ENCODE measurements at places on chromosomes 5 and 9.

GRCh38 chr9:135641745-135642144 lies 2.4 kb upstream of the GLT6D1 start:
- no peak for DNase-seq

DNA sequence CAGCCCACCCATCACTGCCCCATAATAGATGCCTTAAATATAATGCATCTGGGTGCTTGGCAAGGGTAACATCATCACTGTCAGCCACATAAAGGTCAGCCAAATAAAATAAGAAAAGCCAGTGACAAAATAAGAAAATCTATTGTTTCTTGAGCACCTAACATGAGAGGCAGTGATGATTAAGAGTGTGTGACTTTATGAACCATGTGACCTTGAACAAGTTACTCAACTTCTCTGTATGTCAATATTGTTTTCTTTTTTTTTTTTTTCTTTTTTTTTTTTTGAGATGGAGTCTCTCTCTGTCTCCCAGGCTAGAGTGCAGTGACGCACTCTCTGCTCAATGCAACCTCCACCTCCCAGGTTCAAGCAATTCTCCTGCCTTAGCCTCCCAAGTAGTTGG lies 98.7 kb downstream of the CDK5RAP2 start:
- DNase-seq, result peak; percentile 31

DNA sequence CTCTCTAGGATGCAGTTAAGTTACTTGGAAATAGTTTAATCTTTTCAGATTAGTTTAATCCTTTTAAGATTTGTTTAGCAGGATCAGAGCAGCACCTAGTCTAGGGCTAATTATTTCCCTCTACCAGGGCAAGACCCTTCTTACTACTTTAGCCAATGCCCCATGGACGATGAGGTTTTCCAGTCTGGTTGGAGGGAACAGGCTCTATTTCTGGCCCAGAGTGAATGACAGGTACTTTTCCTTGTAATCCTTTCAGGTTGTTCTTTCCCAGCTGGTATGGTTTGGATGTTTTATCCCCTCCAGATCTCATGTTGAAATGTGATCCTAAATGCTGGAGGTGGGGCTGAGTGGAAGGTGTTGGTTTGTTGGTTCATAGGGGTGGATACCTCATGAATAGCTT lies 27.2 kb downstream of the PTTG1 start:
- DNase-seq, result no peak

GRCh38 chr9:76667521-76667957 lies 96.7 kb upstream of the PCA3 start:
- DNase-seq, result no peak

DNA sequence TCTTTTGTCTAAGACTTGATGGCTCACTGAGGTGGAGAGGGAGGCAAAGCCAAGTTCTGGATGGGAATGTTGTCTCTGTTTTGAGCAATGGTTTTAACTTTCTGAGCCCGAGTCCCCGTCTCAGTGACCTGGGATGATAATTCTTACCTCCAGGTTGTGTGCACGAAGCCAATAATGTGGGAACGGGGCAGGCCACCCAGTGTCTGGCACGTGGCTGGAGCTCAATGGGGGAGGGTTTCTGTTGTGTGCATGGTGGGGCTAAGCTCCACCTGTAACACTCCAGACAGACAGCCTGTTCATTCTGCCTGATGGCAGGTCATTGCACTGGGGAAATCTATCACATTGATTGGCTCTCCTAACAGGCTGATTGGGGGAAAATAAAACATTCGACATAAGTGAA lies 37.1 kb upstream of the NTNG2 start:
- DNase-seq, result no peak

DNA sequence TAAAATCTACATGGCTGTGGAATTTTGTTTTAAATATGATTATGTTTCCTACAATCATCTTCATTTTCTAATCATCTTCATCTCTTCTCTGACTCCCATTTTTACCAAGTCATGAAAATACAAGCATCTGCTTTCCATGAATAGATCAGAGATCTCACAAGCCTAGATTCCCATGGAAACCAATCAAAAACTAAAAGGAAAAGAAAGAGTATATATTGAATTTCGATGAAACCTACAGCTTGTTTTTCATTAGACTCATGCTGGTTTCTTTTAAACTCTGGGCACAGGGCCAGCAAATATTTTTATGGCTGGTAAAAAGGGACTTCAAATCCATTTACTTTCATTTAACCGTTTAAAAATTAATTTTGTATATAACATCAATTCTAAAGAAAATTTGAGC lies 51.2 kb downstream of the INVS start:
- DNase-seq, result no peak

GRCh38 chr5:153559926-153560325 lies 69.5 kb downstream of the GRIA1 start:
- no peak for DNase-seq

- DNase-seq, result no peak
These were observed 294.3 kb upstream of the HAPLN1 start for GRCh38 chr5:84014966-84015365.

DNA sequence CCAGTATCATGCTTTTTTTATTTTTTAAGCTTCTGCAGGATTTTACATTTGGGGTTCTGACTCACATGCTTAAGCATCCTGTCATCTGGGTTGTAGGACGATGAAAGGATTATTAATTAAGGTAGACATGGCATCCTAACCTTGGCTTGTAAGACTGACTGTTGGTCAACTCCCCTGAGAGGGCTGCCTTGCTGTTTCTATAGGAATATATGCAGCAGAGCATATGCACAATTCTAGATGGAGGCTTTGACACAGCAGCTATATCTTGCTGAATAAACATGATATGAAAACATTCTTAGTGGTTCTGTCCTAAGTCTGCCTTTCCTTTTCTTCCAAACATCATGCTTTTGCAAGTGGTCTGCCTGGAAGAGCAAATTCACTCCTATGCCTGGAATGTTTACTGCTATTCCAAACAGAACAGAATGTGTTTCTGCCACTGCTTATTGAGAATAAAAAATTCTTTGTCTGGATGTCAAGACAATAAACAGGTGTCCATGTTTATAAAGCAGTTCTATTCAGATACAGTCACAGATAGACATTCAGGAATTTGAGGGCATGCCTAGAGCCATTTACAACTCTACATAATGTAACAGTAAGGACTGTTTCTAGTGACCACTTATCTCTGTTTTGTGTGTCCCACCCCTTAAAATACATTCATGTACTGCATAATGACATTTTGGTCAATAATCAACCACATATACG lies 166.2 kb upstream of the PPP2R2B start:
- DNase-seq, result no peak

GRCh38 chr5:133198511-133198910 lies 146.7 kb downstream of the HSPA4 start:
- no peak for DNase-seq

- DNase-seq, result no peak
These were observed 25.4 kb upstream of the TCF7 start for GRCh38 chr5:134088994-134089560.

- no peak for DNase-seq
These were observed 6.7 kb downstream of the ECM2 start for GRCh38 chr9:92529124-92529523.

GRCh38 chr5:98248949-98249348 lies 524.5 kb upstream of the RGMB start:
- no peak for DNase-seq

DNA sequence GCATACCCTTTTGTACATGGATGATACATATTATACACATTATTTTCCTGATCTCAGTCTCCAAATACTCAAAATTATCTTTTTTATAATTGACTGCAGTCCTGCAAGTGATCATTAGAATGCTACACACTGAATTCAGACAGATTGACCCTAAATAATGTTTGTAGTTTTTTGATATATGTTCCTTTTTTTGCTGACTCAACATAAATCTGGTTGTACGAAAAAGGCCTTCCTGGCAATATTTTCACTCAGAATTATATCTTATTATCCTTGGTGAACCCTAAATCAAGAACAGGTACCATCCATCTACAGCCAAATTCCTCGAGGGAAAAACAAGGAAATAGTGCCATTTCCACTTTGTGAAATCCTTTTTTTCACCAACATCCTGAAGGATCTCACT lies 105.6 kb upstream of the RASGRF2 start:
- DNase-seq, result no peak

DNA sequence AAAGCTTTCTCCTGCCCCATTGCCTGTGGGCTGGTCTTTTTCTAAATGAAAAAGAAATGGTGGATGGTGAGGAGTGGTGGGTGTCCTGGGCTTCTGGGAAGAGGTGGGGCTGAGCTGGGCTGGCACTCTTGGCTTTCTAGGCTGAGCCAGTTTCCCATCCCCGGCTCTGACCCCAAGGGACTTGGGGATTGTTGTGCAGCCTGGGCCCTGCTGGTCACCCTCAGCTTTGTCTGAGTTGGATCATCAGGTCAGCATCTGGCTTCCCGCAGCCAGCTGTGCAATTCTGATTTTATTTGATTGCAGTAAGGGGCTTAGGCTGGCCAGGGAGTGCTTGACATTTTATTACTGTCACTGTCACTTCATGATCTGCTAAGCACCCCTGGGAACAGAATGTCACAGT lies 25.3 kb downstream of the GLRA1 start:
- DNase-seq, result no peak

DNA sequence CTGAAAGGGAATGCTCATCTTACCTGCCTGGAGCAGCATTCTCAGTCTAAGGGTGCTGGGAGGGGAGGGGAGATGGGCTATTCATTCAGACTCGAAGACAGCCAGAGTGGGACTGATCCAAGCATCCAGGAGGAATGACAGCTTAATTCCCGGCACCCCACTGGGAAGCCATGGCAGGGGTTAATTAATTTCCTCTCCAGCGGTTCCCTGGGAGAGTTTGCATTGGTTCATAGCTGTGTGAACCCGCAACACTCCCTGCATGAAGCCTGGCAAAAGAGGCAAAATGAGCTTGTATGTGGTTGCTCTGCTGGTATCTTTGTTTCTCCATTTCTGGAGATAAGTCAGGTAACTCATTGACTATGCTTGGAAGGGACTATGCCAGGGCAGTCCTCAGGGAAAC lies 401.0 kb upstream of the SLC24A2 start:
- no peak for DNase-seq

DNA sequence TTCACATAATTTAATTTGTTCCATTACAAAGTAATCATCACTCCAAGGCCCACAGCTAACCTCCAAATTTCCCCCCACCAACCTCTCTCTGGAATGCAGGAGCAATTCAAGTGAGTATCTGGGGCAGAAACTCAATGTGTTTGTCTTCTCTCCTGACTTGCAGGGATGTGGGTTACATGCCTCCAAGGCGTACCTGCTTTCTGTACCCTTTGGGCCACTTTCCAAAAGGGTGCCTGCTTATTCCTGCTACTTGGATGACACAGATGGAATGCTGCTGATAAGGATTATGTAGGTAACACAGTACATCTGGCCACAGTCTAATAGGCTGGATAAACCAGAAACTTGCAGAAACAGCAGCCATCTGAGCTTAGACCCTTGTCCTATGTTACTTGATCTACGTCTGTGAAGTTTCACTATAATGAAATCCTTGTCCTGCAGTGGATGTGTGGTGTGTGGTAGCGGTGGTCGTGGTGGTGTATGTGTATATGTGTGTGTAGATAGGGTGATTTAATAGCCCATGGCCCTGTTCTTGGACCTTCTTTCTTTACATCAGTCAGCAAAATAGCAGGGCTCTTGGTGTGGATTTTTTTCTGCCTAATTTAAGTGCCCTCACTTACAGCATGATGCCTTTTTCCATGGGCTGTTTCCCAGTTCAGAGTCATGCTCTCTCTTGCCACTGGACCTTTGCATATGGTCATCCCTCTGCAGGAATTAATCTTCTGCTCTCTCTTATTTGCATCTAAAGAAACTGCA lies 175.9 kb downstream of the ZDHHC21 start:
- no peak for DNase-seq

GRCh38 chr9:70411930-70412831 lies 2.3 kb downstream of the KLF9 start:
- peak; percentile 74 for DNase-seq

DNA sequence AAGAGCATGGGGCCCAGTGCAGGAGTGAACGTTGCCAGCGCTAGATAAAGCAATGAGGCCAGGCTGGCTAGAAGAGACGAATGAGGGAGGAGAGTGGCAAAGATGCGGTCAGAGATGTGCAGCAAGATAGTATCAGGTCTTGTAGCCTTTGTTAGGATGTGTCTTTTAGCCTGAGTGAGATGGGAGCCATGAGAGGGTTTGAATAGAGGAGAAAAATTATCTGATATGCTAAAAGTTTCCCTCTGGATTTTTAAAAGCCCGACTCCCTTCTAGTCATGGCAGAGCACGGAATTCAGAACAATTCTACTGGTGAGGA lies 12.2 kb downstream of the DUSP1 start:
- DNase-seq, result no peak

DNA sequence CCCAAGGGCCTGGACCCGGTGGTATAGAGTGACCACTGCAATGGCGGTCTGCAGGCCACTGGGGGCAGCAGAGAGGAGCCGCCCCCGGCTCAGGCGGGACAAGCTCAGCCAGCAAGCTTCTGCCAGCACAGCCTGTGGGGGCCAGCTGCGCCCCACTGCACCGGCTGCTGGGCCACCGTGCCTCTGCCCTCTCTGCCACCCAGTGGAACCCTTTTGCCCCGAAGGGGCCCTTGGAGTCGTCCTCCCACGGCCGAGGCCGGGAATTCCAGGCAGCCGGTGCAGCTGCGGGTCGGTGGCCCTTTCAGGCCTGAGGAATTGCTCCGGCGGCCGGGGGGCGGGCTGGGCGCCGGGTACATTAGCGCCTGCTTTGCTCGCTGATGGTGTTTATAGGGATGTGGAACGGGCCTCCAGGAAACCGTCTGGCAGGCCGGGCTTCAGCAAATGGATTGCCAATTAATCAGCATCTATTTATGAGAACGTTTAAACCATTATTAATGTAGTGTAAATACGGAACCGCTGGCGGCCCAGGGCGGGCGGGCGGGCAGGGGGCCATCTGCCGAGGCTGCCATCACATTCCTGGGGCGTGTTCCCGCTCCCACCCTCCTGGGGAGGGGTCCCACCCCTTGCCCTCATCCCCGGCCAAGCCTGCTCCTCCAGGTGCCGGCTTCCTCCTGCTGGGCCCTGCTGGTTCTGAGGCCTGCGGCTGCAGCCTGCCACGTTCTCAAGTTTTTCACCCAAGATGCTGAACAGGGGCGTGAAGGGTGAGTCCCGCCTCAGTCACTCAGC lies 127.4 kb downstream of the BARX1 start:
- peak; percentile 18 for DNase-seq

GRCh38 chr9:122695696-122696095 lies 20.8 kb downstream of the OR1L3 start:
- no peak for DNase-seq

DNA sequence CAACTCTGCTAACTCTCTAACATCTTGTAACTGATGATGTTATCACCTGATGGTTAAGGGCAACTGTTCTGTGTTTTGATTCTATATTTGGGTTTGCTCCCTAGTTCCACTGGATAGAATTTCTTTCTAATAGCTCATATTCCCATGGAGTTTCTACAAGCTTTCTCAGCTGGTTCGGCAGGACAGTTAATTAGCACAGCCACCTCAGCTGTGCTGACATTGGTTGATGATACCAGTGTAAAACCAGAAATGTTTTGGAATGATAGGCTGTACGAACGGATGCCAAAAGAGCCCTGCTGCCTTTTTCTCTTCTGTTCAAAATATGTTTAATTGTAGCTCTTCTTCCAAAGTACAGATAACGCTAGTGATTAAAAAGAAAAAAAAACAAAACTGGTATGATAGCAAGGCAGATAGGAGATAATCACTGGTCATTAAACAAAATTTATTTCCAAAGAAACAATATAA lies 440.5 kb upstream of the ZNF608 start:
- DNase-seq, result no peak

GRCh38 chr5:149153751-149154610 lies 12.7 kb downstream of the ABLIM3 start:
- DNase-seq, result peak; percentile 83

GRCh38 chr5:172530406-172530805 lies 76.1 kb upstream of the SH3PXD2B start:
- no peak for DNase-seq
